HCT116 (cell line): ENCODE measurements at places on chromosomes 5 and 9.

GRCh38 chr9:20603524-20604268, 18.6 kb downstream of the MLLT3 start:
- no peak for DNase-seq

GRCh38 chr9:90038763-90039162, 434.0 kb downstream of the GADD45G start:
- no peak for DNase-seq

GRCh38 chr9:115808695-115809094, 344.9 kb upstream of the PAPPA start:
- DNase-seq, result no peak

DNA sequence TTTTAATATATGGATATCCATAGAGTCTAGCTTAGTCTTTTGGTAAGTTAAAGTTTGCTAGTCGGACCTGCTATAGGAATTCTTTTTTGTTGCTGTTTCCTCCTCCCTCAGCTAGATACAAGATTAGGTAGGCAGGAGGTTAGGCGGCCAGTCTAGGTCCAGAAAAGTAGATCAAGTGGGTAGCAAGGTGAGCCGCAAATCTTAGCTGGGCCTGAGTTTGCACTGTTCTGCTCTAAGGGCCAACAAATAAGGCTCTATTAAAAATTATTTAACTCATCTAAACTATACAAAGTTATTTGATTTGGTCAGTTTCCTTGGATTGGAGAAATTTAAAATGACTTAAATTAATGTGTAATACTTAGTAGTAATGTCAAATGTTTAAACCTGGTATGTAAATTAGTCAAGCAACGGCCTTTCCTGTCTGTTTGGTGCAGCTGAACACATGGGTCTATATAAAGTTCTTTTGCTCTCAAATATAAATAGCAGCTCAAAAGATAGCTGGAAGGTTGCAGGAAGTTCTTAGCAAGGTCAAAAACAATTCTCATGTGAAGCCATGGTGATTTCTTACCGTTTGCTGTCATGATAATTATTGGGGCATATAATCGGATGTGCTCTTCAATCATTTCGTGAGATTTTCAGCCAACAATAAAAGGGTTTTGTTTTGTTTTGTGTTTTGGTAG, 72.0 kb downstream of the PRKACG start:
- DNase-seq, result no peak

GRCh38 chr5:94690778-94691177, 72.3 kb downstream of the SLF1 start:
- no peak for DNase-seq

- no peak for DNase-seq
These were observed 402.4 kb upstream of the PTGER4 start for GRCh38 chr5:40277161-40277906.

- no peak for DNase-seq
These were observed 327.5 kb downstream of the CHSY3 start for GRCh38 chr5:130231786-130232185.

DNA sequence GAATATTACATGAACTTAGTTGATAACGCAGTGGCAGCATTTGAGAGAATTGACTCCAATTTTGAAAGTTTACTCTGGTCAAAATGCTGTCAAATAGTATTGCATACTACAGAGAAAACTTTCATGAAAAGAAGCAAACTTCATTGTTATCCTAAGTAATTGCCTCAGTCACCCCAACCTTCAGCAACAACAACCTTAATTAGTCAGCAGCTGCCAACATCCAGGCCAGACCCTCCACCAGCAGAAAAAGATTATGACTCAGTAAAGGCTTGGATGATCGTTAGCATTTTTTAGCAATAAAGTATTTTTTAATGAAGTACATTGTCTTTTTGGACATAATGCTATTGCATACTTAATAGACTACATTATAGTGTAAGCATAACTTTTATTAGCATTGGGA, 40.8 kb upstream of the SPDL1 start:
- DNase-seq, result no peak

DNA sequence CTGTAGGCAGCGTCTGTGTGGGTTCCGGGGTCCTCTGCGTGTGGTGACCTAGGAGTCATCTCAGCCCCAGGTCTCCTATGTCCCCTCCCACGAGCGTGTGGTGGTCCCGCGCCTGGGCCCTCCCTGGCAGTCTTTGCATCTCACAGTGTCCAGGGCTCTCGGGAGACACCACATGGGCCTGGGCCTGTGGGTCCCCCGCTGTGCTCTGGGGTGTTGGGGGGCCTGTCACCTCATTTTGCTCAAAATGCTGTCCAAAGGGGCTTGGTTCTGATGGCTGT, 27.1 kb downstream of the CEP72 start:
- no peak for DNase-seq

- no peak for DNase-seq
These were observed 68.6 kb upstream of the IL12B start for GRCh38 chr5:159398936-159399335.

DNA sequence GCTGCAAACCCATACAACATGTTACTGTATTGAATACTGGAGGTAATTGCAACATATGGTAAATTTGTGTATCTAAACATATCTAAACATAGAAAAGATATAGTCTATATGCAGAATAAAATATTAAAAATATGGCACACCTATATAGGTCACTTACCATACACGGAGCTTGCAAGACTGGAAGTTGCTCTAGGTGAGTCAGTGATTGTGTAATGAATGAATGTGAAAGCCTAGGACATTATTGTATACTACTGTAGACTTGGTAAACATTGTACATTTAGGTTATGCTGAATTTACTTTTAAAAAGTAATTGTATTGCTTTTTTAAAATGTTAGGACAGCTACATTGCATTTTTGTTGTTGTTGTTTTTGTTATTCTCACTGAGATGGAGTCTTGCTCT, 968.8 kb downstream of the TLE1 start:
- no peak for DNase-seq

GRCh38 chr9:70093944-70094343, 50.3 kb downstream of the MAMDC2 start:
- DNase-seq, result no peak

DNA sequence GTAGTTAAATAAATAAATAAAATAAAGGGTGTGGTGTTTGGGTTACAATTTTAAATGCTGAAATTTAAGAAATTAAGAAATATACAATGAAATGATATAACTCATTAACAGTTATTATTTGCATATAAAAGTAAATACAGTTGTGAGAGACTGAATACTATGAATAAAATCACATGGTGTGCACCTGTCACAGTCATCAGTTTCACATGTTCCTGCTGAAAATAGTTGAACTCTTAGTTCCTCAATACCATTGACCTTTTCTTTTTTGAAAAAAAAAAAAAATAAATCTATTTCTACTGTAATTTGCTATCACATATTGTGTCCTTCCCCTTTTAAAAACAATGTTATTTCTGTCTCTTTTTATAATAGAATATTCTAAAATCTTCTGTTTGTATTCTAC, 130.9 kb upstream of the CHD1 start:
- no peak for DNase-seq

- DNase-seq, result no peak
These were observed 17.4 kb upstream of the TMEM174 start for GRCh38 chr5:73155271-73156222.

DNA sequence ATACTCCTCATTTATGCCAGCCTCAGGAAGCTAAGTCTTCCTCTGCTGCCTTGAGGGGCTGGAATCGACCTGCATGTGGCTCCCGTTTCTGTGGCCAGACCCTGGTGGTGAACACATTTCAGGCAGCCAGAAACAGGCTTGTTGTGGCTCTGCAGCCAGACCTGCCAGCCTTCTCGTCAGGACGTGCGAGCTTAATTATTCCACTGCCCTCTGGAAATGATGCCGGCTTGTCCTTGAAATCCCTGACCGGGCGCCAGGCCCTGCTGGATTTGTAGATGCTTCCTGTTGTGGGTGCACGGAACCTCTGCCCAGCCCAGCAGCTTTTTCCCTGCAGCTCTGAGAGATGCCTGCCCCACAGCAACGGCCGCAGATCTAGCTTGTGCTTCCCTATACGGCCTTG, 41.6 kb downstream of the PDZD2 start:
- DNase-seq, result no peak

DNA sequence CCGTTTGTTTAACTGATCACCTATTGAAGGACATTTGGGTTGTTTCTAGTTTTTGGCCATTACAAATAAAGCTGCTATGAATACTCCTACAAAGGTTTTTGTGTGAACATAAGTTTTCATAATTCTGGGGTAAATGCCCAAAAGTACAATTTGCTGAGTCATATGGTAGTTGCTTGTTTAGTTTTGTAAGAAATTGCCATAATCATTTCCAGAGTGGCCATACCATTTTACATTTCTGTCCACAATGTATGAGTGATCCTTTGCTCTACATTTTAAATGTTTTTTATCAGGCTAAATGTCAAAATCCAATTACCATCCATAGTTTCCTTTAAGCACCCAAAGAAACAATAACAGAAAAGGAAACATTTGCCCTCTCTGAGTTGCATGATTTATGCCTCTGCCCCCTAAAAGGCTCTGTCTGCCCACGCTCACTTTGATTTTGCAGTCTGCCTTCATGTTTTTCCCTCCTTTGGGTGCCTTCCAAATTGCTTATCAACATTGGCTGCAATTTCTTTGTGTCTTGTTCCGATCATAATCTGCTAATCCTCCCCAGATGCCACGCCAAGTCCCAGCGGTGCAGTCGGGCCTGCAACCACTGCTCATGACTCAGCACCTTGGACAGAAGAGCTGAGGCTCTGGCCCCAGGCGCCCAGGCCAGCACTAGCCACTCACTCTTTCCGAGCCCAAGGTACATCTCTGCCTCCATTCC, 339.2 kb downstream of the PIK3R1 start:
- peak; percentile 16 for DNase-seq

DNA sequence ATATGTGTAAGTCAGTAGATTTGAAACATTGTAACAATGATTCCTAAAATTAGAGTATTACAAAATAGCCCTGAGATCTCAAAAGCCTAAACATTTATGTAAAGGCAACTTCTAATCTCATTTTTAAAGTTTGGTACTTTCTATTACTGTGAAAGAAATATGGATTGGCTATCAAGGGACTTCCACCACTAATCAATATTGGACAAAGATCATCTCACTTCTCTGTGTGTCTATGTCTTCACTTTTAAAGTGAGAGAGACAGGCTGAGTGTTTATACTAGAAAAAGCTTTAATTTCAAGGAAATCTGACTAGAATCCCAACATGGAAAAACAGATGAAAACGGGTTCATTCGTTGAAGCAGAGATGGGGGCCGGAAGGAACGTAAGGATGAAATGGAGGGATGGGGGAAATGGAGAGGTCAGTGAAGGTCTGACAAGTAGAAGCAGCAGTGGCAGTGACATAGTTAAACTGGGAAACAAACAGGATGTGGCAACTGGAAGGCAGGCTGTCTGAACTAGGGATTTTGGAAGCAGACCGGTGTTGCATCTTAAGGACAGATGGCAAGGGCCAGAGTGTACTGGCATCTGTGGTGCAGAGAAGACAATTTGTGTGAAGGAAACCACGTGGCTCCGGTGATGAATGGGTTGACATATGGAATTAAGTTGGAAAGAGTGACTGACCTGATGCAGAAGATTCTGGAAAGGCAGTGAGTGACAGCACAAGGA, 60.8 kb downstream of the PDE4D start:
- DNase-seq, result no peak

DNA sequence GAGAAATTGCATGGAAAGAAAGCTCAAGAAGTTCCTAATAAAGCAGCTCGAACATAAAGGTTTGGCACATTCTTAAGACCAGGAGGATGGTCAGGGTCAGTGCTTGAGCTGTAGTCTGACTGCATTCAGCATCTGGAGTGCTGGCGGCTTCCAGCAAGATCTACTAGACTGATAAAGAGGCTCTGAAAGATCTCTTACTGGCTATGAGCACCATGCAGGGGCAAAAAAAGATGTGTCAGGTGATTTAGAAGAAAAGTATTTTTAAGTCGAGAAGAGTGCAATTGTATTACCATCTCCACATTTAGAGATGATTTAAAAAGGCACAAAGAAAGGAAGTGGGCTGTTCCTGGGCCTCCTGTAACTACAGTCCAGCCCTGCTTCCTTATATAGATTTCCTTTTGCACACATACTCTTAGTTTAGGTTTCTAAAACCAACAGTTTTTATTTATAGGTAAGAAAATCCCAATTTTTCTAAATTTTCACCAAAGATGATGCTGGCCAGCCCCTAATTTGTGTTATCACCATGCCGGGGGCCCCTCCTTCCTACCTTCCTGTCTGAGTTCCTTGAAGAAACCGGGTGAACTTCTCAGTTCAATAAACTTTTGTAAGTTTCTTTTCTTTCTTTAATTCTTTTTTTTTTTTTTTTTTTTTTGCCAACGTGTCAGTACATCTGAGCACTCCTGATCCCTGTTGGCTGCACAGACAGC, 65.9 kb upstream of the PLPP1 start:
- no peak for DNase-seq

GRCh38 chr5:96004087-96004486, 42.4 kb upstream of the ELL2 start:
- no peak for DNase-seq

- DNase-seq, result no peak
These were observed 515 bp downstream of the LCP2 start for GRCh38 chr5:170296935-170297588.

- no peak for DNase-seq
These were observed 64.6 kb downstream of the EHMT1 start for GRCh38 chr9:137683262-137683864.

DNA sequence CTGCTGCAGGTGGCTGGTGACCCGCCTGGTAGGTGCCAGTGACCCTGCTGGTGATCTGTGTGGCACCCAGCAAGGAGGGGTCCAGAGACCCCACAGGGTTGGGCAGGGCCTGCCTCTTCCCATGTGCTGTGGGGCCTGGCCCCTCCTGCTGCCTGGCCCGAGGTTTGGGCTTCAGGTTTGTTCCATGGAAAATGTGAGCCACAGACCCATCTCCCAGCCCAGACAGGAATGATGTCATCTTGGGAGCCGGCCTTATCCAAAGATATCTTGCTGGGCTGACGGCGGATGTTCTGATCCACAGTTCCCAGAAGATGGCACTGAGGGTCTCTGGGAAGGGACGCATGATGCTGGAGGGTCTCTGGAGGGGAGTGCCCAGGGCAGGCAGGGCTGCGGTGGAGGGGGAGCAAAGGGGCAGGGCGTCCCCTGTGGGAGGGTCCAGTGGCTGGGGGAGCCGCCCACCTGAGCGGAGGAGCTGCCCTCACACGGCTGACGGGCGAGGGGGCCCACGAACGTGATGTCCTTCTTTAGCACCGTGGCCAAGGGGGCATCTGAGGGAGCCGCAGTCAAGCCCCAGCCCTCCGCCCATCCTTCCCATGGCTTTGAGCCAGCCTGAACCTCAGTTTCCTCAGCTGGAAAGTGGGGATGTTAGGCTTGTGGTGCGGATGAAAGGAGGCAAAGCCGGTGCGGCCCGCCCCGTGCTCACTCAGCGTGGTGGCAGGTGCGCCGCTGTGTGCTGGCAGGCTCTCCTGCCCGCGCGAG, 68.1 kb downstream of the COL5A1 start:
- no peak for DNase-seq

DNA sequence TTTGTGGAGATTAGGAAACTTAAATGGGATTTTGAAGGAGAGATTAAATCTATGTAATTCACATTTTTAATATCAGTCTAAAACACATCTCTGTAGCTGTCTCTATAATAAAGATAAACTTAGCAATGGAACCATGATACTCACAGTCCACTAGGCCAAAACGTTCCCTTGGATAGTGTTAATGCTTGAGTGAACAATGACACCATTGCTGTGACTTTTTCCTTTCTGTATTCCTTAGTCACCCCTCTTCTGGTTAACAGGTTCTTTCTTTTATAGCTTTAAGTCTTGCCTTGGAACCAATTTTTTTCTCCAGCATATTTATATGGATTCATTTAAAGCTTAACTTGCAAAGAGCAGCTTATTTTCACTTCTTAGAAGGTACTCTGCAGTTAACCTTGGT, 63.3 kb downstream of the INSL6 start:
- DNase-seq, result no peak
